Stimulated activated CD8-positive, alpha-beta memory T cell treated with anti-CD3 and anti-CD28 coated beads, Interleukin-7, amount 100 ng/mL, for 1 hour (primary cell): ENCODE measurements at places on chromosomes 5 and 9.

DNA sequence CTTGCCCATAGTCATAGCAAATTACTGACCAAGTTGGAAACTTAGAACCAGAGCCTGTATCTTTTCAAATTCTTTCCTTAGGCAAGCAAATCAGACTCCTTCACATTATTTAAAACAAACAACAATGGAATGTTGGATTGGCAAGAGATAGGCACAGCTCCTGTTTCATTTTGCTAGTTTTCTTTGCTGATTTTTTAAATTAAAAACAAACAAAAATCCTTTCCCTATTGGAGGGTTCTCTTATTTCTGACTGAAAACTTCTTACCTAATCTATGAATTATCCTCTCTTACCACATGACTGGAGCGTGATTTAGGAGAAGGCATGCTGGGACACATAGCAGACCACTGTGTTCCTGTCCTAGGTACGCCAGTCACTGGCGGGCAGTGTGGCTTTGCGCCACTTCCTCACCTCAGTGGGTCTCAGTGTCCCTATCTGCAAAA lies 63.0 kb downstream of the TTC39B start:
- DNase-seq = no peak

DNA sequence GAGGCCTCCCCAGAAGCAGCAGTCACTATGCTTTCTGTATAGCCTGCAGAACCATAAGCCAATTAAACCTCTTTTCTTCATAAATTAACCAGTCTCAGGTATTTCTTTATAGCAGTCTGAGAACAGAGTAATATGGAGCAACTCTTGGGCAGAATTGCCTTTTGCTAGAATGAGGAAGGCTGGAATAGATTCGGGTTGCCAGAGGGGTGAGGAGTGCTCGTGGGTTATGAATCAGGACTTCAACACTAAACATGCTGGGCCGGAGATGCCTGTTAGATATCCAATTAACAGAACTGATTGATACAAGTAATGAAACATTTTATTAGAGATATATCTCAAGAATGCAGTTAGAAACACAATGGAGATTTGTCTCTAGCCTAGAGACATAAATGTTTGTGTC lies 140.9 kb upstream of the MAP3K1 start:
- no peak for DNase-seq

- no peak for DNase-seq
Observed at GRCh38 chr5:72556351-72557166, 49.3 kb upstream of the ZNF366 start.

DNA sequence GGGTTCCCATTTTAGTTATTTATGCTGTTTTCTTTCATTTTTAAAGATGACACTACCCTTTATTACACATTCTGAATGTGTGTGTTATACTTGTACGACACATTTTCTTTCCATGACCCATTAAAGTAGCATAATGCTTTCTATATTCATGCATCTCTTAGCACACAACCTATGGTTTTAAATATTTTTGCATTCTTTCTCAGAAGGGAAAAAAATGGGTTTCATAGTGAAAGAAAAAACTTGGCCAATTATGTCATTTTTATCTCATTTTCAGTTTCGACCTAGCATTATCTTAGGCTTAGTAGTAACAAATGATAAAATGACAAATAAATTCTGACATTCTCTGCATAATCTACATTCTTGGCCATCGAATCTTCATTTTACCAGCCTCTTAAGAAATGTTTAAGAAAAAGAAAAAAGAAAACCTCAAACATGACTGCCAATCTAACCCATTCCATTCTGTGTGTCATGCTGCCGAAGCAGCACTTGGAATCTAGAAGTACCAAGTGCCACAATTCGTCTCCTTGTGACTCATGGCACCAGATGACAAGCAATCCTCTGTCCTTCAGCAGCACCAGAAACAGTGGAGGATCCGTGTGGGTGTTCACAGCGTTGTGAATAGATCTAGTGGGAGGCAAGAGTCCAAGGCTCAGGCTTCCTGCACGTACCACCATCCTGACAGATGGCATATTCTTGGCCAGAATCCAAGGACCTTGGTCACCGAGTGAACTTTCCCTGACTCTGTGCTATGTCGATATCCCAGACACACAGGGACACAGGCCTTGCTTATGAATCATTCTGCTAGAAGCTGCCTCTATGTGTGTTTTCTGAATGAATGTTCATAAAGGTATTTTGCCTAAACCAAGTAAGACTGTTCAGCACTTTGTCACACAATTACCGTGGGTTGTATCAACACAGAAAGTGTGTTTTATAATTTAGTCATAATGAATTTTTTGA lies 502.7 kb downstream of the NR2F1-AS1 start:
- DNase-seq = no peak

DNA sequence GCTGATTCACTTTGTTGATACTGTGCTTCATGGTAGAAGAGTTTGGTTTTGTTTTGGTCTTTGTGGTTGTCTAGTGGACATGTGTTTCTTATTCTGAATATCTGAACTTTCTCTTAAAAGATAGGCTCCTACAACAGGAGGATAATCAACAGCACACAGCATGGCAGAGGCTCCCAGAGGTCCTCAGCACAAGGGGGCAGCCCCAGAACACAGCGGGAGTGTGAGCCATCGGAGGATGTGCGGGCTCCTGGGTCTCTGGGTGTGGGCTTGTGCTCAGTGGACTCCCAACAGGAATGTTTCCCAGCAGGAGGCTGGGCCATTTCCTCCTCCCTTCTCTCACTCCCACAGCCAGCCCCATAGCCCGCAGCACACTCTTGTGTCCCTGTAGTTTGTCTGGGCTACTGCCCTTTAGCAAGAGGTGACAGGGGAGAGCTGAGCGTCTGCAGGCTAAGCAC lies 164.3 kb upstream of the OTULINL start:
- no peak for DNase-seq
